ENCODE measurements at places on chromosomes 6 and 20.

GRCh38 chr6:163207431-163208383 lies 206.8 kb upstream of the QKI start:
- peaks cover 7% of the 10 kb centered on the region for H3K27me3 ChIP-seq
- H3K36me3 ChIP-seq: no peaks in the 10 kb centered on the region
- no peak overlapping the region for H3K4me3 ChIP-seq

DNA sequence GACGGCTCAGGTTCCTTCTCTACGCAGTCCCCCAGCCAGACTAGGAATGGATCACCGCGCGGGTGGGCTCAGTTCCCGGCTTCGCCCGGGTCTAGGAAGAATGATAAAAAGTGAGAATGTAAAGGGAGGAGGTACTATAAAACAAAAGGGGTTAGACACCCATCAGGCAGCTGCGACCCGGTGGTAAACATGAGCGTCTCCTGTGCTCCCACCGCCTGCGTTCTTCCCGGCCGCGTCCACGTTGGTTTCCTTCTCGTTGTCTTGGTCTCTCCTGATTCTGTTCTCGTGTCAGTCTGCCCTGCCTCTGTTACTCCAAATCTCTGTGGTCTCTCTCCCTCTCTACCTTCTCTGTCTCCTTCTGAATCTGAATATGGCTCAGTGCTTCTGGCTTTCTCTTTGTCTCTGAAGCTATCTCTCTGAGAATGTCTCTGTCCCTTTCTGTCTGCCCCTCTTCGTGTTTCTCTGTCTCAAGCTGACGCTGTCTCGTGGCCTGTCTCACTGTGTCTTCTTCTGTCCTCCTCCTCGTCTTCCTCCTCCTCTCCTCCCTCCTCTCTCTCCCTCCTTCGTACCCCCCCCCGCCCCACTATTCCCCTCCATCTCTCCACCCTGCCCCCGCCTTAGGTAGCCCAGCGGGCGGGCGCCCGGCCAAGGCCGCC lies 41.6 kb upstream of the FOXP4 start:
- H3K4me3 ChIP-seq: peak overlapping the region; percentile 78
- no peak overlapping the region for H3K27ac ChIP-seq
- H3K27me3 ChIP-seq: peaks cover 55% of the 10 kb centered on the region
- no peaks in the 10 kb centered on the region for H3K36me3 ChIP-seq

DNA sequence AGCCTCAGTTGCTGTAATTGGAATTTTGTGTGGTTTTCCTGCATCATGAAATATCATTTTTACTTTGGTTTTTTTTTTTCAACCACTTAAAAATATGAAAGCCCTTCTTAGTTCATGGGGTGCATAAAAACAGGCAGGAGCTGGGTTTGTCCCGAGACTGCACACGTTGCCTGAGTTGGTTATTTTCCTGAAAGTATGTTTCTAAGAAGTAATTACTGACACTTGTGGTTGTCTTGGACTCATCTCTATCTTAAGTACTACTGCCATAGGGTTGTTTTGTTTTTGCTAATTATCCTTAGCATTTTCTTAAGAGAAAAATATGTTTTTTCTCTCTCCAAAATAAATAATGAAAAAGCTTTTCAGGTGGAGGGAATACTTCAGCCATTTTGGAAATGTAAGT lies 40.1 kb downstream of the FAM120B start:
- H3K4me1 ChIP-seq: peaks cover 32% of the 10 kb centered on the region
- H3K4me3 ChIP-seq: peak overlapping the region; percentile 41
- no peaks in the 10 kb centered on the region for H3K27me3 ChIP-seq
- H3K36me3 ChIP-seq: peaks cover 84% of the 10 kb centered on the region
- peak; percentile 74 for ATAC-seq
- H3K27ac ChIP-seq: peak overlapping the region; percentile 15

GRCh38 chr6:160507420-160507819 lies 156.7 kb downstream of the LPA start:
- H3K27me3 ChIP-seq: no peaks in the 10 kb centered on the region
- H3K4me3 ChIP-seq: no peak overlapping the region
- no peak overlapping the region for H3K27ac ChIP-seq
- H3K4me1 ChIP-seq: no peaks in the 10 kb centered on the region

DNA sequence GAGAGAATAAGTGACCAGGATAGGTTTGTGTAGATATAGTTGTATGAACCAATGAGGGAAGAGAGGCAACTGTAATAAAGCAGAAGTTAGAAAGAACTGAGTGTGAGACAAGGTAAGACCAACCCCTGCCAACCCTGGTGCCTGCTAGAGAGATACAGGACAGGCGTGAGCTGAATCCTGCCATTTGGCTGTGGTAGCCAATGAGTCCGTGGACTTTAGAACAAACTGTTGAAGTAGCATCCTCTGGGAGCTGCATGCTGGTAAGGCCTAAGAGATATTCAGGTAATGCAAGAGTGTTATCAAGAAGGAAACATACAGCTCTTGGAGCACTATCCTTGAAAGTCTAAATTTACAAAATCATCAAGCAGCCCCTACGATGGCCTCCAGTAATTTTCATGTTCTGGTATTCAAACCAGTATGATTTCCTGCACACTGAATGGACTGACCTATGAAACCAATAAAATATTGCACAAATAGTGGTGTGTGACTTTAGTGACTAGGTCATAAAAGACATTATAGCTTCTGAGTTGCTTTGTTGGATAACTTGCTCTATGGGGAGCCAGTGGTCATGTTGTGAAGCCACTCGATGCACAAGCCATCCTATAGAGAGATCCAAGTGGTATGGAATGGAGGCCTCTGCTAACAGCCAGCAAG lies 24.0 kb downstream of the BTBD3 start:
- no peaks in the 10 kb centered on the region for H3K27me3 ChIP-seq
- no peaks in the 10 kb centered on the region for H3K36me3 ChIP-seq
- no peak overlapping the region for H3K27ac ChIP-seq
- no peaks in the 10 kb centered on the region for H3K4me1 ChIP-seq

DNA sequence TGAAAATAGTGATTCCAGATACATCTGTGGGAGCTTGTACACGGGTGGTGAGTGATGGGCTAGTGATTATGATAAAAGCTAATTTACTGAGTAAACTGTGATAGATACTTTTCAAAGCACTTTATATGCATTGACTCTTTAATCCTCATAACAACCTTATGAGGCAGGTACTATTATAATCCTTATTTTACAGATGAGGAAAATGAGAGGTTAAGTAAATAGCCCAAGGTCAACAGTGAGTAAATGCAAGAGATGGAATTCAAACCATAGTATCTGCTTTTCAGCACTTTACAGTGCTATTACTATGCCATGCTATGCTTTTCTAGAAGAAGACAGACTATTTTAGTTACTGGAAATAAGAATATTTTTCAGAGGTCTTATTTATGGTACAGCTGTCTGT lies 320.9 kb upstream of the CITED2 start:
- no peaks in the 10 kb centered on the region for H3K4me1 ChIP-seq

GRCh38 chr6:26306232-26306631 lies 58.8 kb upstream of the BTN3A2 start:
- H3K36me3 ChIP-seq: peaks cover 20% of the 10 kb centered on the region
- peak; percentile 6 for ATAC-seq
- no peak overlapping the region for H3K27ac ChIP-seq
- no peak overlapping the region for H3K4me3 ChIP-seq

DNA sequence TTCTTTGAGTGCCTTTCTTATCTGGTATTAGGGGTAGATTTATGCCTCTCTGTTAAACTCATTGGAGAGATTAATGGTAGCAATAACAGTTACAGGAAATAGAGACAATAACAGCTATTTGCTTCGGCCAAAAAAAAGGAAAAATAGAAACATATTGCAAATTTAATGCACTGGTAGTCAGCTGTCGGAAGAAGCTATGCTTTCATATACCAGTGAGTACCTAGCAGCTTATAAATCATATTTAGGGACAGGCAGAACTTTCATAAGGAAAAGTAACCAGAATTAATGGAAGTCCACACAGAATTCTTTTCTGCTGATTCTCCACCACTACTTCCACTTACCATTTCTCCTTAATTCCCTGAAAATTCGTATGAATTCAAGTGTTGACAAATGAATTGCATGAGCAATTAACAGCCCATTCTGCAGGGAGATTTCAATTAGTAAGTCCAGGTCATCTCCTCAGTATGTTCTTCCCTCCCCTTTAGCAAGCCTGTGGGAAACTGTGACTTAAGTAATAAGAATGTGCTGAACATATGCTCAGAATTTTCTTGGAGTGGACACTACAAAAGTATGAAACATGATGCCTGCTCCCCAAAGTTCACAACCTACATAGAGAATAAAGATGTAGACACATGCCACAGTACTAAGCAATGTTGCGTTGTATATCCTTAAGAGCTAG lies 196.7 kb upstream of the KCNQ5 start:
- no peaks in the 10 kb centered on the region for H3K36me3 ChIP-seq
- H3K4me1 ChIP-seq: no peaks in the 10 kb centered on the region
- H3K27me3 ChIP-seq: peaks cover 10% of the 10 kb centered on the region

GRCh38 chr6:163195721-163196691 lies 218.5 kb upstream of the QKI start:
- H3K4me3 ChIP-seq: no peak overlapping the region
- ATAC-seq: no peak
- no peaks in the 10 kb centered on the region for H3K36me3 ChIP-seq
- H3K4me1 ChIP-seq: peaks cover 5% of the 10 kb centered on the region
- H3K27ac ChIP-seq: no peak overlapping the region

- ATAC-seq: no peak
- no peaks in the 10 kb centered on the region for H3K4me1 ChIP-seq
- H3K36me3 ChIP-seq: no peaks in the 10 kb centered on the region
- no peaks in the 10 kb centered on the region for H3K27me3 ChIP-seq
- H3K4me3 ChIP-seq: no peak overlapping the region
- no peak overlapping the region for H3K27ac ChIP-seq
These were observed 12.6 kb downstream of the TINAG start for GRCh38 chr6:54320871-54321270.

DNA sequence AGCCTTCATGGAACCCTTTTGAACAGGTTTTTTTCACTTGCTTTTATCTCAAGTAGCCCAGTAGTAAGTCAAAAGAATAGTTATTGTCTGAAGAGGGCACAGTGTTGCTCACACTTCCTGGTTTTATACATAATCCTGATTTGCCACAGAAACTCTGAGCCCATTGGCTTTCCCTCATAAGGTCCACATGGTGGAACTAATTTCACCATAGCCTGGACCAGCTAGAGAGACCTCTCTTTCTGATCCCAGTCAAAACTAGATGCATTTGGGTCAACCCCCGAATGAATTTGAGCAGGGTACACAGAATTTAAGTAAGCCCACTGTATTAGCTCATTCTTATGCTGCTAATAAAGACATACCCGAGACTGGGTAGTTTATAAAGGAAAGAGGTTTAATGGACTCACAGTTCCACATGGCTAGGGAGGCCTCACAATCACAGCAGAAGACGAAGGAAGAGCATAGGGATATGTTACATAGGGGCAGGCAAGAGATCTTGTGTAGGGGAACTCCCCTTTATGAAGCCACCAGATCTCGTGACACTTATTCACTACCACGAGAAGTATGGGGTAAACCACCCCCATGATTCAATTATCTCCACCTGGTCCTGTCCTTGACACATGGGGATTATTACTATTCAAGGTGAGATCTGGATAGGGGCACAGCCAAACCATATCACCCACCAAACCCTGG lies 6.2 kb downstream of the RWDD2A start:
- H3K4me3 ChIP-seq: no peak overlapping the region
- H3K27ac ChIP-seq: no peak overlapping the region
- ATAC-seq: peak; percentile 76
- H3K27me3 ChIP-seq: no peaks in the 10 kb centered on the region
- peaks cover 10% of the 10 kb centered on the region for H3K4me1 ChIP-seq

GRCh38 chr6:159727717-159728445 lies 575 bp downstream of the WTAP start:
- peak; percentile 33 for ATAC-seq
- H3K27ac ChIP-seq: peak overlapping the region; percentile 94
- peak overlapping the region; percentile 92 for H3K4me3 ChIP-seq
- peaks cover 20% of the 10 kb centered on the region for H3K4me1 ChIP-seq
- no peaks in the 10 kb centered on the region for H3K27me3 ChIP-seq

- H3K27ac ChIP-seq: peak overlapping the region; percentile 49
- H3K27me3 ChIP-seq: no peaks in the 10 kb centered on the region
These were observed 202.6 kb downstream of the DTNBP1 start for GRCh38 chr6:15460110-15460727.

DNA sequence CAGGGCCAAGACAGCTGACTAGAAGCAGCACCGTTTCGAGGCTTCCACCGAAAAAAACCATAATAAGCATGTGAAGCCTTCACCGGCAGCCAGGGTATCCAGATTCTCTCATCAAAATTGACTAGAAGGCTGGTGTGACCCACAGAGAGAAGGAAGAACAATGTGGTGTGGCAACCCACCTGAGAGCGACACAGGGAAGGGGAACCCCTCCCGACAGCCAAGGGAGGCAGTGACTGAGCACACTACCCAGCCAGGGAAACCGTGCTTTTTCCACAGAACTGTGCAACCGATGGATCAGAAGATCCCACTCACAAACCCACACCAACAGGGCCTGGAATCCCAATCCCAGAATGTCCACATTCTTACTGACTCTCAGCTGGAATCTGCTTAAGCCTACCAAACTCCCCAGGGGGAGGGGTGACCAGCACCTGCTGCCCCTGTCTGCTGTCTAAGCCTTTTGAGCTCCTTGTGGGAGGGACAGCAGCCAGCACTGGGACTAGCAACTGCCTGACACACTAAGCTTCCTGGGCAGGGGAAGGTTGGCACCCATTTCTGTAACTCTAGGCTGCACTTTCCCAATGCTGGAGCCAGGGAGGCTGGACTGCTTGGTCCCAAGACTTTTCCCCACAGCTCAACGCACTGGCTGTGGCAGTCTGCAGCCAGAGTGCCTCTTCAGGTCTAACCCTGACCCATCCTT lies 231.9 kb upstream of the FAM83B start:
- H3K36me3 ChIP-seq: no peaks in the 10 kb centered on the region
- H3K4me1 ChIP-seq: no peaks in the 10 kb centered on the region
- H3K27ac ChIP-seq: no peak overlapping the region
- H3K4me3 ChIP-seq: no peak overlapping the region

DNA sequence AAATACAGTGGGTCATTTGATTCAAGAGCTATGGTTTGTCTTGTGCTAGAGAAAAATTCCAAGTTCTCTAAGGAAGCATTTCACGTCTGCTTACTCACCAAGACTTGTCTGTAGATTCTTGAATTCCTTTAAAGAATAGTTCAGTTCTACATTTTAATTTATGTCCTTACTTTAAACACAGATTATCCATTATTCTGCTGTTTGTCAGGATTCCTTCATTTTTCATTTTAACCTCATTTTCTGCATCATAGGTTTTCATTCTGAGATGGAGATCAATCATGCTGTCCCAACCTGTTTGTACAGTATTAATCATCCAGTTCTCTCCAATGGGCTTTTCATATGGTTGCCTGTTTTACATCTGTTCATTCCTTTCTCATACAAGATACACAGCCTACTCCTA lies 24.5 kb upstream of the POPDC3 start:
- ATAC-seq: no peak
- no peak overlapping the region for H3K27ac ChIP-seq
- H3K27me3 ChIP-seq: peaks cover 14% of the 10 kb centered on the region
- H3K36me3 ChIP-seq: no peaks in the 10 kb centered on the region
